Bronchial epithelial cell (primary cell): ENCODE measurements at places on chromosomes 13 and 19.

DNA sequence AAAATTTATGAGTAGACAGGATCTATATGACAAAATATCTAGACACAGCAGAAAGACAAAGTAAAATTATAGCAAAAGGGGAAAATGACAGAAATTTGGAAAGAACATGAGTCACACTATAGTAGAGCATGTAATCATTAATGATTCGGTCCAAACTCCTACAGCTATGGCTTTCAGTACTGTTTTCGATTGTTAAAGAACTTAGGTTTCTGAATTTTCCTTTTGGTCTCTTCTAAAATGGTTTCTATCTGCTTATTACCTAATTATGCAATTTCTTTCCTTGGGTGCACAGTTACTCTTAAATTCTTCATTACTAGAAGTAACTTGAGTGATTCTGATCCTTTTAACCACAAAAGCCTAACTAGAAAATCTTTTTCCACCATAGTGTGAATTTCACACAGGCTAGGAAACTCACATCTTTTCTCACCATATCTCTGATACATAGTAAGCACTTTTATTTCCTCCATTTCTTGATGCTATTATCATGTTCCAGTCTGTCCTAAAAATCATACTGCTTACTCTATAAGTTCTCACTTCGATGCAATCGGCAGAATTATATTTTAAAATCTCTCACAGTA, 1101.4 kb downstream of the PCDH9 start:
- DNase-seq: no peak

GRCh38 chr13:45295536-45295935, 45.4 kb downstream of the TPT1 start:
- no peak for DNase-seq

DNA sequence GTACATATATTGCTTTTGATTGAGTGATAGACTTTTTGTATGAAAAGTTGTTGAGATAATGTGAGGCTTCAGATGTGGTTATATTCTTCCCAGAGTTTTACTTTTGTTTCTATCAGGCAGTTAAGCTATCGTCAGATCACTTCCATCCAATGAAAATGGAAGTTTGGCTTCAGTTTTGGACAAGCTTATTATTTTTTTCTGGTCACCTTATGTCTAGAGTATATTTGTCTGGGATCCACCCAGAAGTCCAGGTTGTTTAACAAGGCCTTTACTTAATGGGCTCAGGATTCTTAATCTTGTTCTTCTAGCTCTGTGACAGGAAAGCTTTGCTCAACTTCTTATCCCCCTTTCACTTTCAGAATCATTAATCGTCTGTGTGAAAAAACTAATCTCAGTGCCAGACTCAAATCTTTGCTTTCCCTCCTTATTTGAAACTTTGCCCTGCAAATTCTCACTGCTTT, 150.9 kb downstream of the PDS5B start:
- DNase-seq: no peak

- no peak for DNase-seq
These were observed 64.1 kb downstream of the KLF12 start for GRCh38 chr13:74070065-74070464.

DNA sequence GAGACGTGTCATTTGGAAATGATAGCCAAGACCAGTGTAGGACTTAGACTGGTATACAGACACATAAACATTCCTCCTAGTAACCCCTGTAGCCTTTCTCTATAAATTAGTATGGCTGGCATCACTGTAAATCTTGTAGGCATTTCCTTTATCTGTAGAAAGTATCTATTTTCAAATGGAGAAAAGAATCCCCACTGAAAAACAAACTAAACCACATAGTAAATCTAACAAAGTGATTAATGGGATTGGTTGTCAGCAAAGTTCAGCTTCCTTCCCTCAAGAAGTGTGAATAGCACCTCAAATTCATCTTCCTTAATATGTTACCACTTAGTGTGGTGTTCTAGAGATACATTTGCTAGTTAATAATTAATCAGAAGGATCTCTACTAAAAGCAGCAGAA, 119.4 kb upstream of the NBEA start:
- DNase-seq: no peak

DNA sequence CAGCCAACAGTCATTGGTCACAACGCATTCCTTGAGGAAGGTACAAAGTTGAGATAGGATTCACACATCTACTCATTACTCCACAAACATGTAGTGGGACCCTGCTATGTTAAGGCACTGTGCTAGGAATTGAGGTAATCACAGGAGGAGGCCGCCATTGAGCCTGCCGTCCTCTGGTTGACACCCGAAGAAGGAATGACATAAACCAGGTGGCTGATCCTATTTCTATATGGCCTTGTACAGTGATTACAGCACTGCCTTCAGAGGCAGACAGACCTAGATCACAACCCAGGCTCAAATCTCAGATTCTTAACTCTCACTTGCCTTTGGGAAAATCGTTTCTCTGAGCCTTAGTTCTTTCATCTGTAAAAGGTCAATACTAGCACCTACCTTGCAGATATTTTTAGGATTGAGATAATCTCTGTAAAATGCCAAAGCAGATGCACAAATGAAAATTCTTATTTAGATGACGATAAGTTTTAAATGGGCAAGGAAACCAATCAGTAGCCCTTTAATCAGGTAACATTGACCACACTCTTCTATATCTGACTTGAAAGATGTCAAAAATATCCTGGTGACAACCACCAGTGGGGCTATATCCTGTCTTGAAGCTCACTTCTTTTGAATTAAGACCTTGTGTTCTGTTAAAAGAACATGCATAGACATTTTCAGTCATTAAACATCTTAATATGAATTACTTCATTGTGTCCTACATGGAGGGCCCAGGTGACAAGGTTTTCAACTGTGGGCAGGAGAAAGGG, 251.6 kb downstream of the KCTD12 start:
- DNase-seq: no peak

DNA sequence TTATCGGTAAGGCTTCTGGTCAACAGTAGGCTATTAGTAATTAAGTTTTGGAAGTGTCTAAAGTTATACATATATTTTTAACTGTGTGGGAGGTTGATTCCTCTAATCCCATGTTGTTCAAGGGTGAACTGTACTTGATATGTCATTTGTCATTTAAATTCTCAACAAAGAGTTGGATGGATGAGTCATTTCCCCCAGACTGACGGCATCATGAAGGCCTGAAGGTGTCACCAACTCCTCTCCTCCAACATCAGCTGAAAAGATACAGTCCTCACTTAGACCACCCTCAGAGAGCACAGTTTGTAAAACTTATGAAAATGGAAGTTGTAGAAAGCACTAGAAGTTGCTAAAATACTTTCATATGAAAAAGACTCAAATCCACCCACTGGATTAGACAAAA, 48.8 kb downstream of the DCLK1 start:
- no peak for DNase-seq
